ENCODE measurements at places on chromosomes 2 and 18.

- H3K27ac ChIP-seq, result no peak overlapping the region
- no peaks in the 10 kb centered on the region for H3K27me3 ChIP-seq
- H3K4me1 ChIP-seq, result peaks cover 8% of the 10 kb centered on the region
Measured at GRCh38 chr2:217512259-217512658, 490.5 kb downstream of the TNS1 start.

DNA sequence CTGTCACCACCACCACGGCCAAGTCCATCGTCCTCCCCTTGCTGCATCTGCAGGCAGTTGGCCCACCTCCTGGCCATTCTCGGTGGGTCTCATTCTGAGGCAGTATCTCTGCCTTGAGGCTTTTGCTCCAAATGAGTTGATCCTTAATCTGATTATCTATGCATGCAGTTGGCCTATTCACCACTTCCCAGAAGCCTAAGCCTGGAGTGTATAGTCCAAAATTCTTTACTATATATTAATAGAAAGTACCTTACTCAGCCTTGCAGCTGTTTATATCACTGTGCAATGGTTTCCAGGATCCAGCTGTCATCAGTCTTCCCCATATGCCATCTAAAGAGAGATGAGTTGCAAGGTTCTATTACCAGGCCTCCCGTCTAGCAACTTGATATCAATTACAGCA, 292.4 kb downstream of the SS18 start:
- no peak overlapping the region for H3K4me3 ChIP-seq
- H3K27me3 ChIP-seq, result no peaks in the 10 kb centered on the region
- DNase-seq, result no peak
- H3K27ac ChIP-seq, result no peak overlapping the region

GRCh38 chr18:48997985-48998831, 47.4 kb upstream of the SMAD7 start:
- no peaks in the 10 kb centered on the region for H3K27me3 ChIP-seq
- no peaks in the 10 kb centered on the region for H3K36me3 ChIP-seq
- peak overlapping the region; percentile 90 for H3K27ac ChIP-seq
- DNase-seq, result peak; percentile 97
- no peak overlapping the region for H3K4me3 ChIP-seq

DNA sequence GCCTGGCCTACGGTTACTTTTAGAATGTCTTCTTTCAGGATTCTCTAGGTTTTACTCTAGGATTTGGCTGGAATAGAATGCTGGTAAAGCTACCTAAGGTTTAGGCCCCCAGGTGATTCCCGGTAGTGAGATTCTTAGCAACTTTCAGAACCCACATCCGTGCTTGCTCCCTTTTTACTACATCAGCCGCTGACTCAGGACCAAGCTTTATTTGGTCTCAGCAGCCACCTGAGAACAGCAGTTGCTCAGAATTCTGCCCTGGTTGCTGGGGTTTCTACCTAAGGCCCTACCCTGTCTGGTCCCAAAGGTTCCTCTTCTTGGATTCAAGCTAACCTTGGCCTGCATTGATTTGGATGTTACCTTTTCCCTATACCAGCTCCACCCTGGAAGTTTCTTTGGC, 36.1 kb upstream of the NDUFV2 start:
- no peaks in the 10 kb centered on the region for H3K4me1 ChIP-seq
- H3K27me3 ChIP-seq, result no peaks in the 10 kb centered on the region
- H3K36me3 ChIP-seq, result no peaks in the 10 kb centered on the region

- H3K4me3 ChIP-seq, result no peak overlapping the region
- H3K36me3 ChIP-seq, result no peaks in the 10 kb centered on the region
- DNase-seq, result peak; percentile 72
- peaks cover 60% of the 10 kb centered on the region for H3K27me3 ChIP-seq
- H3K27ac ChIP-seq, result no peak overlapping the region
Measured at GRCh38 chr2:17543131-17543660, 2.7 kb downstream of the VSNL1 start.

DNA sequence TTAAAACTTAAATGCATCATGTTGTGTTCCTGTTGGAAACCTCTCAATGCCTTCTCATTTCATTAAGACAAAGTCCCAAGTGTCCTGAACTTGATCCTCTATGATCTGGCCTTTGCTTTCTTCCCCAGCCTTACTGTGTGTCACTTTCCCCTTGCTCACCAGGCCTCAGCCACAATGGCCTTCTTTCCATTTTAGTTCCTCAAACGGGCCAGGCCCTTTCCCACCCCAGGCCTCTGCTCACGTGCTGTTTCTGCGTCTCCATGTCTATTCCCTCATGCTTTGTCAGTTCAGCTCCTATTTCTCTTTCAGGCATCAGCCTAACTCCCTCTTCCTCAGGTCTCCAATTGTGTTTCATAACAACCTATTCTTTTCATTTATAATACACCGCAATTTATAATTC, 19.5 kb downstream of the CXCR4 start:
- H3K36me3 ChIP-seq, result no peaks in the 10 kb centered on the region
- H3K27ac ChIP-seq, result no peak overlapping the region
- H3K4me3 ChIP-seq, result no peak overlapping the region

- H3K27me3 ChIP-seq, result peaks cover 82% of the 10 kb centered on the region
- peak overlapping the region; percentile 80 for H3K4me3 ChIP-seq
- H3K27ac ChIP-seq, result no peak overlapping the region
- DNase-seq, result peak; percentile 80
- no peaks in the 10 kb centered on the region for H3K4me1 ChIP-seq
Measured at GRCh38 chr2:176637486-176638166, 368.4 kb downstream of the MTX2 start.

DNA sequence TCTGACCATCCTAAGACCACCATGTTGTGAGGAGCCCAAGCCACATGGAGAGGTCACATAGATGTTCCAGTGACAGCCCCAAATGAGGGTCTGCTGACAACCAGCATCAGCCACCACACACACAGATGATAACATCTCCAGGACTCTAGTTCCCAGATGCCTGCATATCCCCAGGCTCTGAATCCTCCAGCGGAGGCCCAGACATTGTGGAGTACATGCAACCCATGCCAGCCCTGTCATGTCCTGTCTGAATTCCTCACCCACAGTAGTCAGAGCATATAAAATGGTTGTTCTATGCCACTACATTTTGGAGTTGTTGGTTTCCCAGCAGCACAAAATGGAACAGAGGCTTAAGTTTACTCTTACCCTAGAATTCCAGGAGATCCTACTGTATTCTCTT, 122.0 kb upstream of the SLC35G4 start:
- H3K4me3 ChIP-seq, result no peak overlapping the region
- no peaks in the 10 kb centered on the region for H3K36me3 ChIP-seq
- no peak for DNase-seq
- no peaks in the 10 kb centered on the region for H3K27me3 ChIP-seq
- no peaks in the 10 kb centered on the region for H3K4me1 ChIP-seq

Data from endodermal cell (in vitro differentiated cells).